SHP77 treated with DMSO at 0.1 percent for 48 hours (cell line): ENCODE measurements at places on chromosomes 2 and 18.

GRCh38 chr2:84704505-84705244 lies 176.2 kb downstream of the TRABD2A start:
- DNase-seq: no peak

- DNase-seq: no peak
Observed at GRCh38 chr2:54726940-54727339, 3.5 kb downstream of the EML6 start.

DNA sequence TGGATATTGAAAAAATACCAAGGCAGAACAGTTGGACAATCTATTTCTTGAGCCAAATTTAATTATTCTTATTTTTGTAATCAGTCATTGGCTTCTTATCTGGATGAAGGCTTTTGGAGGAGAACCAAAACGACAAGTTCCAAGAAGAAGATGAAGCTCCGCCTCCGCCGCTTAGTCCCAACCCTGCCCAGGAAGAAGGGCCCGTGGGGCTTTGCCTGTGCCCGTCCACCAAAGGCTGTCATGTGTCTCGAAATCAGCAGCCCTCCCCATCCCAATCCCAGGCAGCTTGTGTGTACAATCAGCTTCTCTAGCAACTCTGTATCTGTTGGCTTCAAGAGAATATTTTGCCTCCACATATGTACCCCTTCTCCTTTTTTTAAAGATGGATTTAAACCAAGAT lies 24.6 kb downstream of the PTRHD1 start:
- DNase-seq: no peak

GRCh38 chr2:220452561-220452960 lies 825.1 kb downstream of the SLC4A3 start:
- DNase-seq: no peak

- DNase-seq: no peak
Observed at GRCh38 chr18:3914109-3914508, 464.1 kb downstream of the TGIF1 start.

DNA sequence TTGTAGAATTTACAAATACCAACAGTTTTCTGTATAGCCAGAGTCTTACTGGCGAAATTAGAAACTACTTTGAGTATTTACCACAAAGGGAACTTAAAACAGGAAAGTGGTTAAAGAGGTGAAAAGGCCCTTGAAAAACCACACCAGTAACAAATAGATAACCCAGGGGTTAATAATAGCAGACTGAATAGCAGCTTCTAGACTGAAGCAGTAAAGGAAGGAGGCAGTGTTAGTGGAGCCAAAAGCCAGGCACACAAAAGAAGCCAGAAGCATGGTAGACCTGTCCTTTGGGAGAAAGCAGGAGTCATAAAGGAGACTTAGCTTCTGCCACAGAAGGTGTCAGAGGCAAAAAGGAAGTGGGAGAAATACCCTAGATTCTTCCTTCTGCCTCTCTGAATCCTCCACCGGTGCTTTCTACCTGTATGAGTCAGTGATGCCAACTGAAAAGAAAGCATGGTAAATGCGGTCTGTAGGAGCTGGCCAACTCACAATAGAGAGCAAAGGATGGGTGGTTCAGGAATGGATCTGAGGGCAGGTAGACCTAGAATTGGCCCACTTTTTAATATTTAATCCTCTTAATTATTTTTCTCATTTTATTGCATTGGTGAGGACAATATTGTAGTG lies 97.3 kb downstream of the ARL6IP6 start:
- DNase-seq: no peak

- DNase-seq: no peak
Observed at GRCh38 chr18:23135550-23136325, 453 bp downstream of the CABLES1 start.

- no peak for DNase-seq
Observed at GRCh38 chr2:193315428-193316091, 1120.8 kb upstream of the TMEFF2 start.

GRCh38 chr2:224369028-224369632 lies 32.8 kb downstream of the FAM124B start:
- DNase-seq: no peak

- no peak for DNase-seq
Observed at GRCh38 chr2:226423498-226423960, 376.1 kb downstream of the IRS1 start.

- no peak for DNase-seq
Observed at GRCh38 chr2:149679286-149679685, 91.7 kb upstream of the MMADHC start.

DNA sequence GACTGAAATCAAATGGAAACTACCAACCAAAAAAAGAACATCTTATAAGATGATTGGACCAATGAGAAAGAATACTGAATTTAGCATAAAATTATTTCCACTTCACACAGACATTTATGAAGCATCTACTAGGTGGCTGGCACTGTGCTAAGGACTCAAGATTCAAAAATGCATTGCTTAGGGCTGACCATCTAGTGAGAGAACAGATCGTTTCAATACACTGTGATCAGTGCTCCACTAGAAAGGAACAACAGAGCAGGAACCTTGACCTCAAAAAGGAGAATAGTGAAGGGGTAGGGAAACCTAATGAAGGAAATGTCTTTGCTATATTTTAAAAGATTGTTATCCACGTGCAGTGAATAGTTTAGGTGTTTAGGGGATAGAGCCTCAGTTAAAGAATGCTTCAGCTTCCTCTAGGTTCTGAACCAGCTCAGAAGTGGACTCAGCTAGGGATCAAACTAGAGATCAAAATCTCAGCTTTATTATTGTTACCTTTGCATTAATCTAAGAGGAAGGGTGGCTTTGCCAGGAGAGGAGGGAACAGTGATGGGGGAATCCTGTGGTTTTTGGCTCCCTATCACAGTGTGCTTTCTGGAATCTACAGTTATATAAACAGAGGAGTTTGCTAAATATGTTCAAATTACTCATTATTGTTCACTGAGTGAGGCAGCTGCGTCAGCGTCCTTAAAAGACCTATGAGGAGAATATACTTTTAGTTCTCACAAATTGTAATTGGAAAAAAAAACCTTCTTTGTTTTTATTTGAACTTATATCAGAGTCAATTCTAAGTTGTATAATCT lies 16.2 kb upstream of the BBS5 start:
- DNase-seq: no peak

DNA sequence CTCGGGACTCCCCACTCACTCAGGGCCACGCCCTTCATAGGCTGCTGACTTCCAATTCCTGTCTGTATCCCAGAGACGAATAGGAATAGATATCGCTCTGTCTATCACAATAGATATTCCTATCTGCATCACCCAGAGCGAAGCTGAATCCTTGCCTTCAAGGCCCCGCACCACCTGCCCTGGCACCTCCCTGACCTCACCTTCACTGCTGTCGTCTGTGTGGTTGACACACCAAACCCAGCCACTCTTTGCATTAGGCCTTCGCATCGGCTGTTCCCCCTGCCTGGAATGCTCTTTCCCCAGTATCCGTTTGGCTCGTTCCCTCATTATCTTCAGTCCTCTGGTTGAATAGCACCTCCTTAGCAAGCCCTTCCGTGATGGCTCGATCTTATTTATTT lies 43.5 kb downstream of the ATOH8 start:
- no peak for DNase-seq

DNA sequence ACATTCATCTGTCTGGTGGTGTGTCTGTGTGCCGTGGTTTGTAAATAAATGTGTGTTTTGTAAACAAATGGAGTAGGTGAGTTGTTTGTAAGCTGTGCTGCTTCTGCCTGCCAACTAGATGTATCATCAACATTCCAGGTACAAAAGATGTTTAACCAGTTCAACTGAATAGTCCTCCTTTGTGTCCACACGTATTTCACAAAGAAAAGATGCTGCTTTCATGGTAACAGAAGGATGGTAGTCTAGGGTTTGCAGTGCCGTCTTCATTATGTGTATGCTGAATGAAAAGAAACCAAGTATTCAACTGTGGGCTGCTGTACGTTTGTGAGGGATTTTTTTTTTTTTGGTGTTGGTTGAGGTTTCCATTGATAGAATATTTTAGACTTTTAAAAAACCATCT lies 72.1 kb downstream of the CAMKMT start:
- DNase-seq: no peak
